Large intestine (tissue), 12 donors: ENCODE measurements at places on chromosomes 3 and 15. TPM values are rescaled to one million over a fixed set of nuclear protein-coding genes. Genes with fewer than 3 reads are reported as not detected.

DNA sequence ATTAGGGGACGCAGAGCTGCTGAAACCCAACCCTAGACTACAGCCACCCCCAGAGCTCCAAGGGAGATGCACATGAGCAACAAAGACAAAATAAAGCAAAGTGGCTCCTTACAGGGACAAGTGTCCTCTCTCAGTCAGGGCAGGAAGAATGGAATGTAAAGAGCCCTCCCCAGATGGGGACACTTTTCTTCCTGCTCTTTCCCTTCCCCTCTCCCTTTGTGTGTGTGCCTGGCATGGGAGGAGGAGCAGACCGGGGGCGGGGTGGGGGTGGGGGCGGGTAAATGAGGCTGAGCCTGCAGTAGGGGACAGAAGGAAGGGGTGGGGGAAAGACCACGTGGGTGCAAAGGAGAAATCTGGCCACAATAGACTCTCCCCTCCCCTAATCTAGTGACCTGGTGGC lies 37.4 kb downstream of the ACAA1 start:
- DNase-seq, result no peak

- DNase-seq, result no peak
Measured at GRCh38 chr3:6605227-6605626, 255.7 kb upstream of the GRM7 start.

The GOLGA8N gene
- polyA plus RNA-seq, result 20.7 TPM

DNA sequence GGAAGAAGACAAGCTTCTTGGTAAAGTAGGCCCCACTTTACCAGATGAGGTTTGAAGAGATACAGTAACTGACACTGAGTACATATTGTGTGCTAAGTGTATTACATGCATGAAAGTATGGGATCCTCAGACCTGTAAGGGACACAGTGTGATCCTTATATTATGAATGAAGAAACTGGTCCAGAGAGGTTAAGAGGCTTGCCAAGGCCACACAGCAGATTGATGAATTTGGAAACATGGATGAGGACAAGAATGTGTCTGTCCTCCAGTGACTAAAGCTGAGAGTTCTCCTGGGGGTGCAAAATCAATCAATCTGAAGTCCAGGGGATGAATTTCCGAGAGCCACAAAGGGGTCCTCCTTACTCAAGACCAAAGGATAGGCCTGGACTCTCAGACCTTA lies 31.4 kb upstream of the MRPS22 start:
- no peak for DNase-seq

The GALK2 gene
- polyA plus RNA-seq, result 25.0 TPM

The TIGIT gene
- 0.24 TPM for polyA plus RNA-seq

The CORO2B gene
- polyA plus RNA-seq, result 5.4 TPM

- DNase-seq, result no peak
Measured at GRCh38 chr3:59308684-59309083, 258.9 kb upstream of the CFAP20DC start.

DNA sequence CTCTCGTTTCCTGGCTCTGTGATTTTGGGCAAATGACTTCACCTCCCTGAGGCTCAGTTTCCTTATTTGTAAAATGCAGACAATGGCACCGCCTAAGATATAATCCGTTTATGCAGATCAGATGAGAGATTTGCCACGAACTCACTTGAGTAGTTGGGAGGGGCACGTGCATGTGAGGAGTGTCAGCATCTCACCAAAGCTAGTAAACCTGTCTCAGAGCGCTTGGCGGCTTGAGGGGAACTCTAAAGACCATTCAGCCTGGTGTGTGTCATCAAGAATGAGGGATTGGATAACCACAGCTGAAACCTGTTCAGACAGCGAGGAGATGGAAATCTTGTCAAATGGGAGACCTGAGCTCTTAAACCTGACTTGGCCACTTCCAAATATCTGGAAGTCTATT lies 48.7 kb downstream of the BDH1 start:
- DNase-seq, result no peak

The ARHGEF26 gene
- 12.6 TPM for polyA plus RNA-seq

The CEMIP gene
- polyA plus RNA-seq, result 2.5 TPM

DNA sequence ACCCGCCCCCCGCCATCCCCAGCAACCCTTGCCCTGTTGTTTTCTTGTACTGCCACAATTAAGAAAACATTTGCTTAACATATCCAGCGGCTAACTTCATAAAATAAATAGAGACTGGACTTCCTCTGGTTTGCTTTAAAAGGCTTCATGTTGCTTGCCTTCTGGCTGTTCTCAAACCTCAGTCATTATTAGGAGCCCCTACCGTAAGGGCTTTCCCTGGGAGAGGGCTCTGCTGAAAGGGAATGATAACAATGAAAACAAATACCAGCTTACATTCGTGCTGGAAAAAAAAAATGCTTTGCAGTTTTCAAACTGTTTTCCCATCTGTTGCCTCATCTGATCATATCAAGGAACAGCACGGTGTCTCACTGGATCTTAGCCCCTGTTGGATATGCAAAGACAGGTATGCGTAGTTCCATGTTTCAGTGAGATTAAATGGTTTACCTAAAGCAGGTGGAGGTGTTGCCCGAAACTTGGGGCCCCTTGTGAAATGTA lies 77.2 kb upstream of the VGLL4 start:
- DNase-seq, result peak; percentile 52

DNA sequence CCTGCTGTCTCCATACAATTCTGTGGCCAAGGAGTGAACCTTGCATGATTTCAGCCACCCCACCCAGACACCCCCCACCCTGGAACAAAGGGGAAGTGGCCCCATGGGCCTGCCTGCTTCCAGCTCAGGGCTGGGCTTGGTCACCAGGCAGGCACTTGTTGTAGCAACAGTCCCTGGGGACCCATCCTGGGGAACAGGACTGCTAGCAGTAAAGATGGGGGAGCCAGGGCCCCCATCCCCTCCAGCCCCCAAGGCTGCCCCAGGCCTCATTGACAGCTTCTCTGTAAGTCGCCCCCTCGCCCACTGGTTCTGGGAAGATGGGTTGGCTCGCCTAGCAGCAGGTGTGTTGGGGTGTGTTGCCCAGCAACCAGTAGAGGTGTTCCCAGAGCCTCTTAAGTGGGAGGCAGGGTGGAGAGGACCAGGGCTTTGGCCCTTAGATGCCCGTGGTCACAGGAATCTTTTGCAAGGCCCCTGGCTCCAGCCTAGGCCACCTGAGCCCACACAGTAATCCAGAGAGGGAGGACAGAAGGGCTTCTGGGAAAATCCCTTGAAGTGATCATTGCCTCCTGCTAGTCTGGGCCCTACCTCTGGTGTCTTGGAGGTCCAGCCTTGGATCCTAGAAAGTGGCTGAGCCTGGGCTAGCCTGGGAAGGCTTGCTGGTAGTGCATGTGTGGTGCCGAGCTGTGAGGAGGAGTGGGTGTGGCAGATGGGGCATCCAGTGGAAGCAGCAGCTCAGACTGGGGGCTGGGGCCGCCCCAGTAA lies 48.9 kb downstream of the CYP11A1 start:
- peak; percentile 41 for DNase-seq

GRCh38 chr3:104206925-104207324 lies 1159.8 kb upstream of the ALCAM start:
- no peak for DNase-seq

DNA sequence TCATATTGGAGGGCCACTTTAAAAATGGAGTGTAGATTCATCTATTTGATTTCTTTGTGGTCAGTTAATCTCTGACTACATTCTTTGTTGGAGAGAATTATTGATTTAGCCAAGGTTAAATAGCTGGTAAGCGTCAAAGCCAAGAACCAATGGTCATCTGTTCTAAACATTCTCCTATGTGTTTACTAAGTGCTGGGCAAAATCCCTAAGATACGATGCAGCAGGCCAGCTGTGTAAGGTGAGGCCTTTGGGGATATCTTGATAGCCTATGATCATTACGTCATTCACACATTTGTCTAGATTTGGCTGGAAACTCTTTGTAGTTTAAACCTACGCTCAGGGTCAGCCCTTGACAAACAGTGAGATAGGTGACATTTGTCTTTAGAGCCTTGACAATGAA lies 236.2 kb downstream of the NR1D2 start:
- no peak for DNase-seq

DNA sequence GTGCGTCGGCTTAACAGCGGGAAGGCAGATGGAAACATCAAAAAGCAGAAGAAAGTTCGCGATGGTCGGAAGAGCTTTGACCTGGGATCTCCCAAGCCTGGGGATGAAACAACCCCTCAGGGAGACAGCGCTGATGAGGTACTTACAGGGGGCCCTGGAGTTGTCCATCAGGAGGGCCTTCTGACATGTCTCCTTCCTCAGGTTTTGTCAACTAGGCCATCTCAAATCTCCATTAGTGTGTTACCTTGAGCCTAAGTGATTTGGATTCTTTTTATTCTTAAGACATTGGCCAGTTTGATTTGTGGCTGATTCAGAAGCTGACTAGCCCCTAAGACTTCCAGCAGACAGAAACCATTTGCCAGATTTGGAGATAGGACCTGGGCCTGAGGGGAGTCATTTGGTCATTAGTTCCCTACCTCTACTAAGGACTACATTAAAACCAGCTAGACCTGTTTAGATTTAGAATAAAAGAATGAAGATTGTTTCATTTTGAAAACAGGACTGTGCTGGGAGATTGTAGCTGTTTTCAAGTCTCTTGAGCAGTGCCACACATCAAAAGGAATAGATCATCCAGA lies 97.6 kb upstream of the UMPS start:
- DNase-seq, result no peak

The STRA6 gene
- 22.2 TPM for polyA plus RNA-seq

The PRKCD gene
- polyA plus RNA-seq, result 37.0 TPM

The GPR27 gene
- 2.6 TPM for polyA plus RNA-seq

- DNase-seq, result no peak
Measured at GRCh38 chr3:60775985-60776384, 475.3 kb downstream of the FHIT start.

DNA sequence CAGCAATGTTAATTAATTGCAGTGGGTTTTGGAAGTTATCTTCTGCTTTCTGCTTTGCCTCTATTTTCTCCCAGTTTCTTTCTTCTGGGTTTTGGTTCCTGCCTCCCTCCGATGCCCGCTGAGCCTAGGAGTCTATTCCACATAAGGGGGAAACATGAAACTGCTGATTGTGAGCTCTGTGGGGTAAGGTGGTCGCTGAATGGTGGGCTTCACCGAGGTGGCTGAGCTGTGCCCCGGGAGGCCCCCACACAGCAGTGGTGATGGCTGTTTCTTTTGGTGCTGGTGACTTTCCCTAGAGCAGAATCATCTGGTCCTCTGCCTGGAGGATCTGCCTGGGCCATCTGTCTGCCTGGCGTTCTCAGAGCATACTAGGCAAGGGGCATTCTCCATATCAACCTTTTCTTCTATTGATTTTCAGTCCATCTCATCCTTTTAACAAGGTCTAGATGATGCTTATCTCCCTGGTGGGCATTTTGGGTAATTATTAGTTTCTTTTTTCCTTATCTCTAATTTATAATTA lies 68.8 kb upstream of the ATP2B2 start:
- DNase-seq, result no peak

GRCh38 chr3:23637339-23637738 lies 168.4 kb upstream of the UBE2E1 start:
- no peak for DNase-seq
